Osteoblast (primary cell): ENCODE measurements at places on chromosomes 7 and 10. TPM values are rescaled to one million over a fixed set of nuclear protein-coding genes. Genes with fewer than 3 reads are reported as not detected.

- DNase-seq = no peak
Measured at GRCh38 chr7:17176371-17177032, 122.0 kb upstream of the AHR start.

GRCh38 chr10:89887406-89887805, 186.0 kb downstream of the KIF20B start:
- no peak for DNase-seq

DNA sequence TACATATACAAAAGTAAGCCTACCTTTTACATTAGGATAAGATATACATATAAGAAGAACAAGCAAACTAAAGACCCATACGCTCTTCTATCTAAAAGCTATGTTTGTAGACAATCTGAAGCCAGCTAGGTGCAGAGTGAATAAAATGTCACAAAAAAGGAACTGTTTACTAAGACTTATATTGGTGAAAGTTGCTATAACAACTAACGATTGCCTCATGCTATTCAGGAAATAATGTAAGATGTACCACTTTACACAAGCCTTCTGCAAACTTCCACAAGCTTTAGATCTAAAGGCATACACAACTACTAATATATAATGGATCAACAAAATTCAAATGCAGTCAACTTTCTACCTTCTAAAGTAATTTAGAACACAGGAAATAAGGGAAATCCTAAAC, 175.1 kb downstream of the SRPK2 start:
- no peak for DNase-seq

DNA sequence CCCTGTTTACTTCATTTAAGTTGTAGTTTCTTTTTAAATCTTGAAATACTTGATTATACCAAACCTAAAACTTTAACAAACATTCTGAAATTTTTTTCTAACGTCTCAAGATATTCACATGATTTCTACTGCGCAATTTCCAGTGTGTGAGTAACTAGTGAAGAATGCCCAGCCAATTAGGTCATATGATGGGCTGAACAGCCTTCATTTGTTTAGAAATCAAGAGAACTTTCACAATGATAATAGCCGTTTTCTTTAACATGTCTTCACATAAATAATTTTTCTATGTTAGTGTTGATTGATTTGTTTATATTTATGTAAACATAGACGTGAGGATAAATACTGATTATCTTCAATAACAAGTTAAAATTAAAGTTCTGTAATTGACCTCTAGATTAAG, 21.8 kb downstream of the STAM start:
- DNase-seq = peak; percentile 69

DNA sequence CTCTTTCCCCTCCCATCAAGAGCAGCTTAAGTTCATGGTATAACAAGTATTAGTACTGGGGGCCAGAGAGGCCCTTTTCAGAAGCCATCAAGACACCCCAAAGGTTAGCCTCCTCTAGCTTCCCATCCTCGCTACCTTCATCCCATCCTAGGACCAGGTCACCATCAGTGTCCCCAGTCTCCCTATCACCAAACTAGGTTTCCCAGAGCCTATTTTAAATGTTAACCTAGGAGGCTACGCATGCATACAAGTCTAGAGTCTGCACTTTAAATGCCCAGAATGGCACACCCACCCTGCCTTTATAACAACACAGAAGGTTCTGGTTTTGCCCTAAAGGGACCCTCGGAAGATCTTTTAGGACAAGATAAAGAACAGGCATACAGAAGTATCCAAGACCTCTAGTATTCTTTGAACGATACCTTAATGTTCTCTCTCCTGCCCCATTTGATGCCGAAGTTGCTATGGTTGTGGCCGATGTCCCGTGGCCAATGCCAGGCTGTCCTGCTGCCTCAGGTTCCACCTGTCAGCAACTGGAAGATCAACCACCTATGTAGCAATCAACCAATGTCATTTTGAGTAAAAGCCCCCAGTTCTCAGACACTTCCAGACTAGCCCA, 2.2 kb downstream of the GPRIN2 start:
- DNase-seq = peak; percentile 87

DNA sequence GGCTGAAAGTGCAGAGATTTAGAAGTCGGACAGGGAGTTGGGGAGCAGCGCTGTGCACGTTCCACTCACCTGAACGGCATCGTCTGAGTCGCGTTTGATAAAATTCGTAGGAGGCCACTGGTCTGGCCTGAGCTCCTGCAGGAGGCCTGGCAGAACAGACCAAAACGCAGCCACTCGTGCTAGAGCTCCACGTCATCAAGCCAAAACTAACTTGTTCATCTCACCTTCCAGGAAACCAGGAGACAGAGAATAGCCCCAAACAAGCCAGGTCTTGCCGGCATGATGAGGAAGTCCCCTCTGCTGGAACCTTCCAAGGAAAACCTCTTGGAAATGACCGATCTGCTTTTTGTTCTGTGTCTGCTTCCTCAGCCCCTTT, 43.4 kb upstream of the DNAJB6 start:
- DNase-seq = no peak

TBXAS1 gene
- total RNA-seq = 0.59 and 0.72 TPM in 2 replicates

MAGI2 gene
- total RNA-seq = 18.8 and 24.8 TPM in 2 replicates

RET gene
- under 0.01 TPM in 2 replicates for total RNA-seq

ASIC3 gene
- under 0.01 and 0.29 TPM in 2 replicates for total RNA-seq
